Suppressor macrophage treated with lipopolysaccharide for 1 hour (primary cell): ENCODE measurements at places on chromosomes 6 and 20.

DNA sequence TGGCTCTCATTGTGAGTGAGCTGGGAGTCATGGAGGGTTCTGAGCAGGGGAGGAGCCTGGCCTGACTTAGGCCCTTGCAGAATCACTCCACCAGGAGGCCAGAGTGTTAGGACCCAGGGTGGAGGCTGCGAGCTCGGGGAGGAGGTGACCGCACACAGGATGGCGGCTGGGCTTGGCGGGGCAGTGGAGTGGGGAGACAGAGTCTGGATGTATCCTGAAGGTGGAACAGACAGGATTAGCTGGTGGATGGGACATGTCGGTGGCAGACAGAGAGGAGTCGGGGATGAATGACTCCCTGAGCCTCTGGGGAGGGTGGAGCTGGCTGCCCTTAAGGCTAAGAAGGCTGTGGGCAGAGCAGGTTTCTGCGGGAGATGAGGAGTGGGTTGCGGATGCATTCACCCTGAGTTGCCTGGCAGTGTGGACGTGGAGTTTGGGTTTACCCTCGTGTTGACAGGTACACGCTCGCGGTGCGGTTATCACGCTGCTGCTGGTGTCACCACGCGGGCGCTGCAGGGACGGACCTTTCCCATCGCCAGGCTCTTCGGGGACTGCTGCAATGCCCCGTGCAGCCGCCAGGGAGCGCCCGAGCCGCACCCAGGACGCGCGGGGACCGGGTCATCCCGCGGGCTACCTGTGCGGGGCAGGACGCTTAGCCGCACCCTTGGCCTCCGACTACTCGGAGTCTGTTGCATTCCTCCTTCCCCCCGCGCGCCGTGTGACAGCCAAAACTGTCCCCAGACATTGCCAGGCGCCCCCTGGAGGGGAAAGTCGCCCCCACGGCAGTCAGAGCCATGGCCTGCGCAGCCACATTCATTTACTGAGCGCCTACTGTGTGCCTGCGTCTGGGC is 43.0 kb upstream of the PTGIS start:
- DNase-seq = peak; percentile 77

DNA sequence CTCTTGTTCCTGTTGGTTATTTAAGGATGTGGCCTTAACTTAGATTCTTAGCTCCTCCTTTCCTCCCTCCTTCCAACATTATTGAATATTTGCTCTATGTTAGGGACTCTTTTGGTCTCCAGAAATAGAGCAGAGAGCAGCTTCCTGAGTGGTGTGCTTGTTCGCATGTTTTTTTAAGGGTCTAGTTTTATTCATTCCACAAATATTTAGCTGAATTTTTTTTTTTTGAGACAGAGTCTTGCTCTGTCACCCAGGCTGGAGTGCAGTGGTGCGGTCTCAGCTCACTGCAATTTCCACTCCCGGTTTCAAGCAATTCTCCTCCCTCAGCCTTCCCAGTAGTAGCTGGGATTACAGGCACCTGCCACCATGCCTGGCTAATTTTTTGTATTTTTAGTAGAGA is 169.2 kb downstream of the ZFAND3 start:
- no peak for DNase-seq

DNA sequence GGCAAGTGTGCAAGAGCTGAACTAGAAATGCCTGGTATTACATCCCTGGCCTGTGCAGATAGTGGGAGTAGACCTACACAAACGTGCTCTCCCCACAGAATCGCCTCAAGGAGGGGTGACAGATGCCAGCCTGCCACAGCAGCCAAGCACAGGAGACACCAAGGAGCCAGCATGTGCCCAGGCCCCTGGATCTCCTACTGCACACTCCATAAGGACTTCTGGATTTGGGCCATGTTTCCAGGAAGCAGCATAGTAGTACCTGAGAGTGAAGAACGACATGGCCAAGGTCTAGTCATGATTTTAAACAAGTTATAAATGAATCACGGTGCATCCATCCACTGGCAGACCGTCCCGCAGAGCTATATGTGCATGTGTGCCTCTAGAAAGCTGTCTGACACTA is 232.2 kb downstream of the SYNDIG1 start:
- no peak for DNase-seq

- peak; percentile 7 for DNase-seq
Observed at GRCh38 chr6:110448846-110449540, 27.4 kb downstream of the SLC22A16 start.

DNA sequence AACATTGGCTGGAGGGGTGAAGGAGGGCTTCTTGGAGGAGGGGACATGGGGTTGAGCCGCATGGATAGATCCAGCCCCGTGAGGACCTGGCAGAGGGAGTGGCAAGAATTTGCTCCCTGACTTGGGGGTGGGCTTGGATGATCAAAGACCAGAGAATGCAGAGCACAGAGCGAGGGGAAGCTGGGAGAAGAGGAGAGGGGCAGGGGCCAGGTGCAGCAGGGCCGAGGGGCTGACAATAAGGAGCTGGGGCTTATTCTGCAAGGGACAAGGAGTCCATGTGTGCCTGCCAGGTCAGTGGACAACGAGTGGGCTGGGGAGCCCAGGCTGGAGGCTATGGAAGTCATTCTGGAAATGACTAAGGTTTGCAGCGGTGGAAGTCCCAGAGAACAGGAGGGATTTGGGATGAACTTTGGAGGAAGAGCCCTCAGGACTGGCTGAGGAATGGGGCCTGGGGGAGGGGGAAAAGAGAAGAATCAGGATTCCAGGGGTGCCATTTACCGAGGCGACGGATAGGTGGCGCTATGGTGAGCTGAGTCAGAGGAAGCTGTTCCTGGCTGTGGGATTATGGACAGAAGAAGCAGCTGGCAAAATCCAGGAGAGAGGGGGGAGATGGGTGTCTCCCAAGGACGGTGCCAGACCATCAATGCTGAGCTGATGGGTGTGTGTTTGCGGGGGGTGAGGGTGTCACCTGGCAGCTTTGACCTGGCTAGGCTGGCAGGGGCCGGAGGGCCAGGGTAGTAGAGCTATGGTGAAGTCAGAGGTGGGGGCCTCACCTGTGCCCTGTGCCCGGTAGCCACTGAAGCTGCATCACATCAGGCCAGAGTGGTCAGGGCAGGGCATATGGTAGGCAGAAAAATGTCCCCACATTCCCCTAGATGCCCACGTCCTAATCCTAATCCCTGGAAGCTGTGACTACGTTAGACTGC is 7.8 kb downstream of the KCNG1 start:
- peak; percentile 33 for DNase-seq

DNA sequence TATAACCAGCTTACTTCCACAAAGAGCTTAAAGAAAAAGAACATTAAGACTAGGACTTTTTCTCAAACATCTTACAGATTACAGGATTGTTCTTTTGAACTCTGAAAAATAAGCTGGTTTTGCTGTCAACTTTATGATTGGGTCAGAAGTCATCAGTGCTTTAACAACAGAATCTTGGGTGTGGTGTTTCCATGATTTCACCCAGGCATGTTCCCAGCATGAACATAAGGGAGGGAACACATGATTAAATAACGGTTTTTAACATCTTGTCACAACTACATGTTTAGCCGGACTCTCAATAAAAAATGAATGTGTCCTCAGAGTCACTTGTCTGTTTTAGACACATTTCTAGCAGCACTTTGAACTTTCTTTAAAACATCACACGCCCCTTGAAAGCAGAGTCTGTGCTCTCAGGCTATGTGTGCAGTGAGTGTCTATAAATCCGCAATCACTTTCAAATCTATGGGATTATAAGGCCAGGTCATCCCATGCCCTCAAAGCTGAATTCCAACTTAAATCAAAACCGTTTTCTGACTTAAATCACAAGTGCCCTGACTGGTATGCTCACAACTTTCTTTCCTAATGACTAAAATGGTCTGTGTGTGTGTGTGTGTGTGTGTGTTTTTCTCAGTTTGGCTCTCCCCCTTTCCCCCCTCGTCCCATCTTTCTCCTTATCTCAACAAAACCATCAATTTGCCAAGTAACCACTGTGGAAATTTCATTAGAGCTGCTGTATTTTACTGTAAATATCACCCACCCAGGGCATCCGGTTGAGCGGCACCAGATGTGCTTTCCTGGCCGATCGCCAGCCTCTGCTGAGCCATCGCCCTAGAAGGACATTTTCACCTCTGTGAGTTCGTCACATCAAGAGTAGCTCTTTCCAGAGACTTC is 216.8 kb upstream of the DTNBP1 start:
- peak; percentile 61 for DNase-seq

DNA sequence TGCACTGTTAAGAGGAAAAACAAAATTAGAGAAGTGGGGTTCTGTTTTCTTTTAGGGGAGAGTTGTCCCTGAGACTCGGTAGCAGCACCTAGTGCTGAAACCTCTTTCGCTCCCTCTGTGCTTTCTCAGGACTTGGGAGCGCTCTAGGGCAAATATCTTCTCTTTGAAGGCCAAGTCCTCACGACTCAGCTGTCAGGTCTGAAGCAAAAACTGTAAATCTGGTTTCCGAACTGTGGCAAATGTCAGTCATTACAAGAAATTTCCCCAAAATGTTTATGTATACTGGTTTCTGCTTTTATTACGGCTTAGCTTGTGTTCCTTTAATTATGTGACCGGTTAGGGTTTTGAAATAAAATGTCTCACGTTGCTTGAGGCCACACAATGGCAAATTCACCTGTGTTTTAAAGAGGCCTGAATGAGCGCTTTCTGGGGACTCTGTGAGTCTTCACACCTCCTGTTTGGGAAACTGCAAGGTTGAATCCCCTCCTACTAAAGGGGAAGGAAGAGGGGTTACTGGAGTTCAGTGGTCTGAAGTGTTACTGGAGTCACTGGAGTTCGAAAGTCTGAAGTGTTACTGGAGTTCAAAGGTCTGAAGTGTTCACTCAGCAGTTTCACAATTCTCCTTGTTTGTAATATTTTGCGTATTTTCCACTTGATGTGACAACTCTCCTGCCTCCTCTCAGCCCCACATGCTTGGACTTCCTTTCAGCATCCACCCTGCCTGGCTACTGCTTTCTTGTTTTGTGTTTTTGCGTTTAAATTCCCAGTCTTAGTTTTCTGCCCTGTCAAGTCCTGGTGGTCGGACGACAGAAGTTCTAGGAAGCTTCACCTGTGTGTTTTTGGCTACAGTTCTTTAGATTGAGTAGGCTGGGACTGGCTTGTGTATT is 1.6 kb downstream of the SMPDL3A start:
- peak; percentile 93 for DNase-seq

- no peak for DNase-seq
Observed at GRCh38 chr20:7843613-7844012, 96.6 kb downstream of the HAO1 start.

GRCh38 chr6:53831936-53832660 is 37.3 kb downstream of the LRRC1 start:
- DNase-seq = no peak

DNA sequence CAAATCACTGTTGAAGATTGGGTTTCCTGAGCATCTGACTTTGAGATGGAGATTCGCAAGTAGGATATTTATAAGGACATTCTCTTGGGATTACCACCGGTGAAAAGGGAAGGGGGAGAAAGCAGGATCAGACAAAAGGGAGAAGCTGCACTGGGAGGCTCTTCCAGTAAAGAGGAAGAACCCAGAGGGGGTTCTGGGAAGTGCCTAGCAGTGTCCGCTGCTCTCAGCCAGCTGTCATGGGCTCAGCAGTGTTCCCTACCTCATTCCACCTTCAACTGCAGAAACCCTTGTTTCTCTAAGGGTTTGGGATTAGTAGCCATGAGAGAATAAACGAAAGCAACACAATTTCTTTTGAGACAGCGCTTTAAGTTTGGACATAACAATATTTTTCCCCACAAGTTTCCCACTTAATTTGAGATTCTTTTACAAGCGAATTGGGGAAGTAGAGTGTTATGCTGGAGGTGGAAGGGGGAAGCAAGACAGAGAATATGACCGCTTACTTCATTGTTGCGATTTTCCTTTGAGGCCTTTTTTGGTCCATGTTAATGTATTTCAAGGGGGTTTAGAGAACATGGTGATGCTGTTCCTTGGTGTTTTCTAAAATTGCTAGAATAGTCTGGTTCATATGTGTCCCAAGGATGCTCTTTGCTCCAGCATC is 154.5 kb upstream of the SCGN start:
- peak; percentile 62 for DNase-seq

- DNase-seq = no peak
Observed at GRCh38 chr6:9404351-9405146, 969.2 kb upstream of the SLC35B3 start.

DNA sequence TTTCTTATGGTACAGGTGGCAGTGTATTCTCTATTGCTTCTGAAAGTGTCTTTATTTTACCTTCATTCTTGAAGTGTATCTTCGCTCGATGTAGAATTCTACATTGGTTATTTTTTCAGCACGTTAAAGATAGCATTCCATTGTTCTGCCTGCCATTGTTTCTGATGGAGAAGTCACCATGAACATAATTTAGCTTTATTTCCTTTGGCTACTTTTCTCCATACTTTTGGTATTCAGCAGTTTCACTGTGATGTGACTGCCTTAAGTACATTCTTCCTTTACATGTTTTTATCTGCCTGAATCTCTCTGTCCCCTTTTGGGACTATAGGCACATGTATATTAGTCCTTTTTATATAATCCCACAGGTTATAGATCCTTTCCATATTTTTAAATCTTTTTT is 19.0 kb downstream of the ZNF133 start:
- no peak for DNase-seq

DNA sequence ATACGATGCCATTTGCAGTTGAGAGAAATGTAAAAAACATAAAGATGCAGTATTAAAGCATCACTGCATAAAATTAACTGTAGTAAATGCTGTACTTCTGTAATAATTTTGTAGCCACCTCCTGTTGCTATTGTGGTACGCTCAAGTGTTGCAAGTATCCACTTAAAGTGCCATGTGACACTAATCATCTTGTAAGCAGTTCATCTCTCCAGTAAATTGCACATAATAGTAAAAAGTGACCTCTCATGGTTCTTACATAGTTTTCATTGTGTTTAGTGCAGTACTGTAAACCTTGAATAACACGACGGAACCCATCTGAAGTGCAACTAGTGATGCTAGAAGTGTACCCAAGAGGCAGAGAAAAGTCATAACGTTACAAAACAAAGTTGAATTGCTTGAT is 190.1 kb upstream of the VGLL2 start:
- DNase-seq = no peak

DNA sequence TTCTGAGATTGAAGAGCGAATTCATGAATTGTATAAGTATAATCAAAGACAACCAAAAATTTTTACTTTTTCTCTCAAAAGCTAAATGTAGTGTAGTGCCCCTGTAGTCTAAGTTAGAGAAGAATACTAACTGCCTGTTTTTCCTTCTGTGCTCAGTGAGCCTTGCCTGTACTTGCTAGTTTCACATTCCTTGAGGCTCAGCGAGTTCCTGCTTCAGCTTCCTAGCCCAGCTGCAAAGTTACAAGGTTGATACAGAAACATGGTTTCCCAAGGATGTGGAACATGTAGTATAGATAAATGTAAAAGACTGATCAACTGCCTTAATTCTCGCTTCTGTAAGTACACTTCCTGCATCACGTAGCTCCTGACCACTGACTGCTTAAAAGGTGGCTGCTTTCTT is 33.1 kb upstream of the SEC63 start:
- DNase-seq = no peak

DNA sequence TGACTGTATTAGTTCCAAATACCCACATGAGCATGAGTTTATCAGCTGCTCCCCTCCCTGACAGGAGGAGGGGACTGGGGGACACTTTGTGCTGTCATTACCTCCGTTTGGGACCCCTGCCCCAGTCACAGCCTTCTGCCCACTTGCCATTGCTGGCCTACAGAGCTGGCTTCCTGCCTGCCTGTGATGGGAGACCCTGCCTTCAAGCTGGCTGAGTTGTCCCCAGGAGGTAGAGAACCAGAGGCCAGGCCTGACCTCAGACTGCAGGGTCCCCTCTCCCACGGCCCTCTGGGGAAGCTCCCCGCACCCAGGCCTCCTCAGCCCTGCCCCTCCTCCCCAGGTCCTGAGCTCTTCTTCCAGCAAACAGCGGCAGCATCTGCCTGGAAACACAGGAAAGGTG is 105.5 kb downstream of the JPH2 start:
- DNase-seq = no peak
